ENCODE measurements at places on chromosomes 3 and 15. TPM values are rescaled to one million over a fixed set of nuclear protein-coding genes. Genes with fewer than 3 reads are reported as not detected.

GRCh38 chr3:132606085-132606484 is 9.0 kb downstream of the ACKR4 start:
- no peak for DNase-seq

GRCh38 chr3:154235330-154235729 is 89.0 kb downstream of the DHX36 start:
- DNase-seq, result no peak

GRCh38 chr3:130971208-130971607 is 55.4 kb downstream of the ASTE1 start:
- DNase-seq, result no peak

GRCh38 chr3:138768125-138768524 is 66.6 kb downstream of the PIK3CB start:
- DNase-seq, result no peak

DNA sequence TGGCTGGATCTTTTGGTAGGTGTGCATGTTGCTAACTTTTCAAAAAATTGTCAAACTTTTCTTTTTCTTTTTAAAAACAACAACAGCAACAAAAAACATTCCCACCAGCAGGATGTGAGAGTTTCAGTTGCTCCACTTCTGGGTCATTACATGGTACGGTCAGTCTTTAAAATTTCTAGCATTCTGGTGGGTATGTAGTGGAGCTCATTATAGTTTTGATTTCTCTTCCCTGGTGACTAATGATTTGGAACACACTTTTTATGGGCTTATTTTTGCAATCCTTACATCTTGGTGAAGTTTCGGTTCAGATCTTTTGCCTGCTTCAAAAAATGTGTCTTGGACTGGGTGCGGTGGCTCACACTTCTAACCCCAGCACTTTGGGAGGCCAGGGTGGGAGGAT is 19.3 kb downstream of the ATP1B3 start:
- no peak for DNase-seq

Gene EXD1
- not detected for polyA plus RNA-seq

- DNase-seq, result no peak
These were observed 131.6 kb downstream of the TPRA1 start for GRCh38 chr3:127458696-127459604.
